NCI-H1105 (cell line): ENCODE measurements at places on chromosomes 6 and 20.

DNA sequence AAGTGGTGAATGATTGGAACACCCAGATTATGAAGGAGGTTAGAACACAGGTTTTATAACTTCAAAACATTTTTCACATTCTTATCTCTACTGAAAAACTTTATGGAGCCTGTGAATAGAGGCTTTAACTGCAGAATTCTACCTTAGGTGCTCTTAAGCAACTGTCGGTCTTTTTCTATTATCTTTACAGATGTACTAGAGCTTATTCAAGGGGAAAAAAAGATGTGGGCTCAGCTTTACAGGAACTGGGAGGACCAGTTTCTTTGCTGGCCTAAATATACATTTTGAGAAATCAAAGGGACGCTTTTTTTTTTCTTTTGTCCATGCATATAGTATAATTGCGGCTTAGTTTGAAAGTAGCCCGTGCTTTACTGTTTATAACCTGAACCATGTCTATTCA, 58.9 kb downstream of the UST start:
- no peak for DNase-seq

- DNase-seq, result no peak
Measured at GRCh38 chr20:2527762-2528161, 8.6 kb upstream of the TMC2 start.

DNA sequence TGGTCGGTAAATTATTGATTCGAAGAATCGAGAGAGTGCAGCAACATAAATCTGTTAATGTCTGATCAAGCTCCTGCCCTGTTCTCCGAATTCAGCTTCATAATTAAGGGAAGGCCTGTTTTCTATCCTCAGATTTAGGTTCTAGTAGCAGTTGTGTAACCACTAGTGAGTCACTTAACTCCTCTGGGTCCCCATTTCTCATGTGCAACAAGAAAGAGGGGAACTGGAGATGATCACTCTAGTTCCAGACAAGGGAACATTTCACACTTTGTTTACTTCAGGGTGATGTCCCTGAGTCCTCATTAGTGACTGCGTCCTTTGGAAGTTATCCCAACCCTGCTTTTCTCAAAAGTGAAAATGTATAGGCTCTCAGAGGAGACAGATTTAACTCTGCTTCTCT, 68.1 kb upstream of the RNF146 start:
- no peak for DNase-seq

DNA sequence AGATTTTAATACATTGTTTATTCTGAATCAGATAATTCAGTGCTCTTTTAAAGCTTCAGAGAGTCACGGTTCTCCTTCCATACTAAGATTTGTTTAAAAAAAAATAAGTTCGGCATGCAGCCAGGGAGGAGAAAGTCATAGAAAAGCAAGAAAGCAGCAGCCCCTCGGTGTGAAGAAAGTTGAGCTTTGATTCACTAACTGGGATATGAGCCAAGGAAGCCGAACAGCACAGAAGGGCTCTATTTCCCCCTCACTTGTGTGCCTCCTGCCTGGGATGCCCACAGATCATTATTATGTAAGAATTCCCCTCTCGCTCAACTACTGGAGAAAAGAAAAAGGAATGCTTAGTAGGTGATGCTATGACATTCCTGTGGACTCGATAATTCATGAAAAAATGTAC, 69.3 kb upstream of the SYNJ2 start:
- DNase-seq, result no peak

DNA sequence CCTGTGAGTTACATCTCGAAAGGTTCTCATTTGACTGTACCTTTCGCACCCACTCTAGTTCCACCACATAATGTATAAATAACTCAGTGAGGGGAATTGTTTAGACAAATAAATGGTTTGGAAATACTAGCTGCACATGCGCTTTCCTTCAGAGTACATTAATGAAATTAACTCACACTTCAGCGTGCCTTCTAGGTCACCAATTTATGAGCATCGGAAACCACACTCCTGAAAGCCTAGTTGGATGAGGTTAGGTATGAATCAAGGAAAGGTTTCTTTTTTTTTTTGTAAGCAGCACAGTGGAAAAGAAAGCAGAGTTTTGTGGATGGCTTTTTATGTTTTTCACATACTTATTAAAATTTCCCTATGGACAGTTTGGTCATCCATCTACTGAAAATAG, 247.8 kb upstream of the TCF21 start:
- DNase-seq, result no peak

DNA sequence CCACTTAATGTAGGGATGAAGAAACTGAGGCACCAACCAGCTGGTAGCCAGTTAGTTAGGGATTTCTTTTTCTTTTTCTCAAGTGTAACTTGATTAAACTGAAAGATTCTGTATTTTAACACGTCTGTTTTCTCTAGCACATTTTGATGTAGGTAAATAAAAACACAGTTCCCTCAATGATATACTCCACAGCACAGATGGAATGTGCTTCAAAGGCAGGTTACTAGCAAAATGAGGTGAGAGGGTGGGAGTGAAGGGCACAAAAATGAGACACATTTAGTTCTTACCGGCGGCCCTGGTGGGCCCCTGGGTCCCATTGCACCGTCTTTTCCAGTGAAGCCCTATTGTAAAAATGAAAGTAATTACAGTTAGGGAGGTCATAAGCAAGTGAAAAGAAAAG, 108.9 kb downstream of the COL12A1 start:
- no peak for DNase-seq

DNA sequence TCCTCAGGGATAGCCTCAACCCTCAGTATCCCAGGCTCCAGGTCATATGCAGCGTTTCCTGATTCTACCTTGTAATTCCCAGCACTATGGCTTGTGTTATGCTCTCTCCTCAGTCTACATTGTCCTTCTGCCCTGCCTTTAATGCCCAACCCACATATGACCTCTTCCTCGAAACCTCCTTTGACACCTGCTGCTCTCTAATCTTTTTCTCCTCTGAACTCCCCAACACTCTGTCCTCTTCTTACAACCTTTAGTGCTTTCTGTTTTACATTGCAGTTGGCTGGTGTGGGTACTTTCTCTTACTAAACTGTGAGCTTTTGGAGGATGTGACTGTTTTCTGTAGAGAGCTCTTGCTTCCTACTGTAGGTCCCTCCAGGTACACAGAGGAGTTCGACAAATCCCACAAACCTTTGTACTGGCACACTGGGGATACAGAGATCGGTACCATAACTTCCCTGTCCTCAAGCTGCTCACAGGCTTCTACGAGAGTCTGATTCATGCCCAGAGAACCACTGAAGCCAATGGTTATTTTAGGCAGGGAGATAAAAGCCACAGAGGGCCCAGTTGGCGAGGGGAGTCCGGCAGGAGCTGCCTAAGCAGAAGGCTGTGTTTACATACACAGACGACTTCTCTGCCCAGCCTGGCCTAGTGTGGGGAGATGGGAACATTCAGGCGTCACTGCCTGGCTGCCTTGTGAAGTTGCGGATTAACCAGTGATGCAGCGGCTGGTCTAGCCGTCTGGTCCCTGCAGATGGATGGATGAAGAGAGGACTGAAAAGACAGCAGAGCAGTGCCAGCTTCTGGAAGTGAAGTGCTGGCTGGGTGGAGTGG, 8.4 kb upstream of the EPB41L1 start:
- no peak for DNase-seq

GRCh38 chr20:3188823-3189413, 15.6 kb downstream of the DDRGK1 start:
- no peak for DNase-seq

DNA sequence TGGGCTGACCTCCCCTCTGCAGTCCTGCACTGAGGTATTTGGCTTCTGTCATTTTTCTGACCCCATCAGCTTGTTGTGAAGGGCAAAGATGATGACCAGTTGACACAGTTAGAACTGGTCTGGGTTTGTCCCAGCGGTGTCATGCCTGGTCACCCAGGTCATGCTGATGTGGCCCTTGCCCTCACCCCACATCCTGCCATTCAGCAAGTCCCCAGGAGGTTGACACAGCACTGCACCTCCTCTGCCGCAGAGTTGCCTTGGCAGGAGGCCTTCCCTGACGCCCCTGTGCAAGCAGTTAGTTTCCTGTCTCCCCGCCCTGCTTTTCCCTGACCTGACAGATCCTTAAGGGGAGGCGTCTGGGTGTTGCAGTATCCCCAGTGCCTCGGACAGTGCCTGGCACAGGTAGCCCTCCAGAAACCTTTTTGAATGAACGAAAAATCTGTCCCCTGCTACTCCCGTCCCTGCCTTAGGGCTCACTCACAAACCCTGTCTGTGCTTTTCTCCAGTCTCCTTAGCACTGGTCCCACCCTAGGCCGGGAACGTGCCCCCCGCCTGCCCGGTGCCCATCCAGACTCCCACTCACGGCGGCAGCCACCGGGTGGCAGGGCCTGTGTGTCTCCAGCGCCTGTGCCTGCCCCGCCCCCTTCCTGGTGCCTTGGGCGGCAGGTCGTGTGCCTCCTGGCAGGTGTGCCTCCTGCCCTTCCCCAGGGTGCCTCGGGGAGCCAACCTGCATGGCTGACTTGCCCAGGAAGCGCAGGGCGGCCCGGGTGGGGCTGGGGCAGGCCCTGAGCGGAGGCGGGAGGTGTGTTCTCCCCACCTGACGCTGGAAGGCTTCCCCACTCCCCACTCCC, 146.3 kb upstream of the RNF24 start:
- DNase-seq, result peak; percentile 19
